ENCODE measurements at places on chromosomes 1 and 21.

- no peak for DNase-seq
Measured at GRCh38 chr1:226019572-226019971, 20.4 kb upstream of the SDE2 start.

GRCh38 chr1:119535381-119535780, 28.4 kb downstream of the HSD3B1 start:
- DNase-seq, result no peak

DNA sequence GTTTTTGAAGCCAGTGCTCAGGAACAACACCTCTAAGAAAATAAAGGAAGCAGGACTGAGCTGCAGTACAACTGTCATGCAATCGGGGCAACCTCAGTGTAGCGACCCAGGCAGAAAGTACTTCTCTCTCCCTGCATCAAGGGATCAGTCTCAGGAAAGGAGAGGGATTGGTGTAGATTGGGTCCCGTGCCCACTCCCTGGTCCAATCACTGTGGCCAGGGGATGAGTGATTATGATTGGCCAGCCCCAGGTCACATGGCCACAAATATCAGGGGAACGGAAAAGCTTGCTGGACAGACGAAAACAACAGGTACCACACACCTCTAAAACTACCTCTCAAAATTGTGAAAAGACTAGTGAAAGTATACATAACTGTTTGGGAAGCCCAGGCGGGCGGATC, 136.2 kb upstream of the F3 start:
- no peak for DNase-seq

- no peak for DNase-seq
Measured at GRCh38 chr21:31915566-31915965, 42.7 kb downstream of the HUNK start.

GRCh38 chr1:191240925-191241324, 763.3 kb upstream of the BRINP3 start:
- peak; percentile 84 for DNase-seq

DNA sequence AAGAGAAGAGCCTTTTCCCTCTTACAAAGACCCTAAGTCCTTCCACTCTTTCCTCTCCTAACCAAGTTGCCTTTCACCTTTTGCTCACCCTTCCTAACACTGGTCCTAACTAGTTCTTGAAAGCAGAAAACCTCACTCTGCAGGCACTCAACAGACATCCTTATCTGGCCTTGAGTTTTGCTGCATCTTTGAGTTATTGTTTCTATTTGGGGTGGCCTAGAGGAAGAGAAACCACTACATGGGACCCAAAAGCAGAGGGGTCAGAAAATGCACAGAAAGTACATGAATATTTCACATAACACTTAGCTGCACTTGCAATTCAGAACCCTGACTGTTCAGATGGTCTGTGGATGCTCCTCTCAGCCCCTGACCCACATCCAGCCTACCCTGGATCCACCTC, 178.3 kb upstream of the SYT6 start:
- DNase-seq, result no peak

- no peak for DNase-seq
Measured at GRCh38 chr1:7581754-7582459, 189.2 kb upstream of the VAMP3 start.

DNA sequence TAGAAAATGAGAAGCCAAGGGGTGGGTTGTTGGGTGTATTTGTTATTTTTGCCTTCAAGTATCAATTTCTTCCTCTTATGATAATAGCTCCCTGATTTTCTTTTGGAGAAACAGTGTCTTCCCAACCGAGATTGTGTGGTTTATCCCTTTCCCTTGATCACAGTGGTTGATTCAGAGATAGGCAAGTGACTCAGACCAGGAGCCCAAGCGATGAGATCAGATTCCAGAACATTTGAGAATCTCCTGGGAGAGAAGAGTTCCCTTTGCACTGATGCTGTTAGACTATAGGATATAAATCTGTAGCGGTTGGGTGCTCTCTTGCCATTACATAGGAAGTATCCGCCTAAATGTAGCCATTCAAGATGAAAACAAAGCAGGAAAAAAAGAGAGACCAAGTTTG, 90.1 kb upstream of the WDR26 start:
- peak; percentile 87 for DNase-seq

- DNase-seq, result peak; percentile 98
Measured at GRCh38 chr1:147292631-147293251, 50.3 kb downstream of the CHD1L start.

GRCh38 chr1:72521659-72522058, 239.3 kb upstream of the NEGR1 start:
- DNase-seq, result no peak

GRCh38 chr21:39662411-39662953, 49.7 kb downstream of the B3GALT5 start:
- DNase-seq, result no peak

DNA sequence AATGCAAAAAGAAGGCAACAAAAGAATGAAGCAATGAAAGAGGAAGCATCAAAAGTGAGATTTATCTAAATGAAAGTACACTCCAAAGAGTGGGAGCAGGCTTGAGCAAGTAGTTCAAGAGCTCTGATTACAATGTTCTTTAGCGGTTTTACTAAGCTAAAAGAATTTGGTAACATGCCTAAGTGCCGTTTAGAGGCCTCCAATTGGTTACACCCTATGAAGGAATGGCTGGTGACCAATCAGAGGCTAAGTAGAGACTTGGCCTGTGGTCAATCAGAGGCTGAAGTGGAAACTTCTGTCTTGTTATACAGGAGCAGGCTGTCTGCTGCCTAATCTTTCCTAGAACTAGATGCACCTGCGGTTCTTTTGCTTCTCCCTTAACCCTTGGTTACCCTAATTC, 59.1 kb downstream of the PTGFR start:
- no peak for DNase-seq

DNA sequence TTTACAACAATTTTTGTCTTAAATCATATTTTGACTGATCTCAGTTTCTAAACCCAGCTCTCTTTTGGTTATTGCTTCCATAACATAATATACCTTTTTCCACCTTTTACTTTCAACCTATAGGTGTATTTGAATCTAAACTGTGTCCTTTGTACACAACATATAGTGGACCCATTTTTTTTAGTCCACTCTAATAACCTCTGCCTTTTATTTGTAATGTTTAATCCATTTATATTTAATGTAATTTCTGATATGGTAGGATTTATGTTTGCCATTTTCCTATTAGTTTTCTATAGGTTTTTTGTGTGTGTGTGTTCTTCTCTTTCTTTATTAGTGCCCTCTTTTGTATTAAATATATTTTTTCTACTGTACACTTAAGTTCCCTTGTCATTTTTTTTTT, 22.4 kb upstream of the SLAMF1 start:
- DNase-seq, result no peak

DNA sequence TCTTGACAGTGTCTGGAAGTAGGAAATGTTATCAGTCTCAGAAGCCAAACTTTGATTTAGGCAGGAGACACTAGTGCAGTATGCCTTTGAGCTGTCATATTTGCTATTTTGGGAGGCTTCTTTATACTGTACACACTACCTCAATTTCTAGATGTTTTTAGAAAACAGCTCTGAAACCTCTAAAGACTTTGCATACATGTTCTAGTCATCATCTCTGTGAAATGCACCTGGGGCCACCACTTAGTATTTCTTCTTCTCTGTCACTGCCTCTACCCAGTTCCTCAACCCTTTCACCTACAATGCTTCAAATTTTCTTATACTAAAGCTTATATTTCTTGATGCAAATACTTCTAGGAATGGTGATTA, 29.1 kb upstream of the PLA2G4A start:
- no peak for DNase-seq

DNA sequence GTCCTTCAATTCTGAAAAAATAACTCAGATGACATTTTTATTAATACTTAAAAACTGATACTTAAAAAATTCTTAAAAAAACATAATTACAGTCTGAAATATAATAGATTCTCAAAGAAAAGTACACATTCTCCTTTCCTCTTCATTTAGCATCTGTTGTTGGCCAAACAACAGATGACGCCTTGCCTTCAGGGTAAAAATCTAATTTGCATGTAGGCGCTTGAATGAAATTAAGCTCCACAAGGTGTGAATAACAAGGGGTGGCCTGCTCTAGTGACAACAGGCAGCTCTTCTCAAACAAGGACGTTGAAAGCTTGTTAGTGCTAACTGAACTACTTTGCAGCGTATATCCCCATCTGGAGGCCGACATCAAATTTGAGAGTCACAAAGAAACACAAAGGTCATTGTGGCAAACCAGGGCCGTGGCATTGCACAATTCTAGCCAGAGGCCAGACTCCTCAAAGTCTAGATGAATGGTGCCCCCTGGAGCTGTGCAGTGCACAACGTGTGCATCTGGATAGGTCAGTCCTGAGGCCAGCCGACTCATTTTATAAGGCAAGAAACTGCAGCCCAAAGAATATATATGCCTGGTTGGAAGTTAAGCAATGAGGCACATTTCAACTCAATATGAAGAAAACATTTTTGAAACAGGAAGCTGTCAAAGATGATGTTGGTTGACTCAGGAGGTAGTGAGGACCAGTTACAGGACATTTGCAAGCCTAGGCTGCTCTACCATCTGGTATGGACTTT, 459.2 kb upstream of the RUNX1 start:
- peak; percentile 52 for DNase-seq

- DNase-seq, result no peak
Measured at GRCh38 chr1:24893431-24893830, 36.6 kb downstream of the RUNX3 start.

GRCh38 chr1:209823143-209824041, 4.4 kb upstream of the UTP25 start:
- DNase-seq, result peak; percentile 88

GRCh38 chr1:1677718-1678580, 14.6 kb downstream of the SLC35E2B start:
- no peak for DNase-seq

DNA sequence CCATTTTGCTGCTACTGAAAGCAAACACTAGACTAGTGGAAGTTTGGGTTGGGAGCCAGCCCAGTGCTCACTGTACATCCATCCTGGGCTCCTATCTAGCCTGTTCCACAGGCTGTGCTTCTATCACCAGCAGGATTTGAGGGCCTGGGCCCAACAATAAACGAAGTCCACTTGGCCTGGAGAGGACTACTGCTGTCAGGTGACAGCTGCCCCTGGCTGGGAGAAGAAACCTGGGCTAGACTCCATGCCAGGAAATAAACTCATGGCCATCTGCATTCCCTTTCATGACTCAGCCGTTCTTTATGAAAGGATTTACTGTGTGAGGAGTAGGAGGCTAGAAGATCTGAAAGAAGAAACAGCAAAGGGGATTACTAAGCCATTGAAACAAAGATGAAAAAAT, 35.5 kb downstream of the COLGALT2 start:
- peak; percentile 88 for DNase-seq

GRCh38 chr1:58249737-58250586, 296.6 kb downstream of the OMA1 start:
- peak; percentile 75 for DNase-seq

- no peak for DNase-seq
Measured at GRCh38 chr1:225808136-225808535, 1.8 kb upstream of the EPHX1 start.

DNA sequence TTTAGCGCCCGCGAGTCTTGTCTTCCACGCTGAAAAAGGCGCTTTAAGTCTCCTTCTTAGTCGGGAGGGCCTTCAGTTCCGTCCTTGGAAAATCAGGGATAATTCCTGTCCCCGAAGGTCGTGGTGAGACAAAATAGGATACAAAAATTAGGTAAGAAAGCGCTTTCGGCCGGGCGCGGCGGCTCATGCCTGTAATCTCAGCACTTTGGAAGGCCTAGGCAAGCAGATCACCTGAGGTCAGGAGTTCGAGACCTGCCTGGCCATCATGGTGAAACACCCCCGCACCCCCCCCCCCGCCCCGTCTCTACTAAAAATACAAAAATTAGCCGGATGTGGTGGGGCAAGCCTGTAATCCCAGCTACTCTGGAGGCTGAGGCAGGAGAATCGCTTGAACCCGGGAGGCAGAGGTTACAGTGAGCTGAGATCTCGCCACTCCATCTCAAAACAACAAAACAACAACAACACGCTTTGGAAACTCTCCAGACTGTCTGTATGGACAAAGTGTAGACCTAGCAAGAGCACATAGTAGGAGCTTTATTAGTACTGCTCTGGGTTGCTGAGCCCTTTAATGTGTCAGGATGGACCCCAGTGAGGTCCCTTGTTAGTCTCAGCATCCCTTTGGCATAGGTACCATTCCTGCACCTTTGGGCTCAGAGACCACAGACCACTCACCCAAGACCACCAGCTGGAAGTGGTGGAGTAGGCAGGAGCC, 790 bp upstream of the TMEM54 start:
- DNase-seq, result no peak

DNA sequence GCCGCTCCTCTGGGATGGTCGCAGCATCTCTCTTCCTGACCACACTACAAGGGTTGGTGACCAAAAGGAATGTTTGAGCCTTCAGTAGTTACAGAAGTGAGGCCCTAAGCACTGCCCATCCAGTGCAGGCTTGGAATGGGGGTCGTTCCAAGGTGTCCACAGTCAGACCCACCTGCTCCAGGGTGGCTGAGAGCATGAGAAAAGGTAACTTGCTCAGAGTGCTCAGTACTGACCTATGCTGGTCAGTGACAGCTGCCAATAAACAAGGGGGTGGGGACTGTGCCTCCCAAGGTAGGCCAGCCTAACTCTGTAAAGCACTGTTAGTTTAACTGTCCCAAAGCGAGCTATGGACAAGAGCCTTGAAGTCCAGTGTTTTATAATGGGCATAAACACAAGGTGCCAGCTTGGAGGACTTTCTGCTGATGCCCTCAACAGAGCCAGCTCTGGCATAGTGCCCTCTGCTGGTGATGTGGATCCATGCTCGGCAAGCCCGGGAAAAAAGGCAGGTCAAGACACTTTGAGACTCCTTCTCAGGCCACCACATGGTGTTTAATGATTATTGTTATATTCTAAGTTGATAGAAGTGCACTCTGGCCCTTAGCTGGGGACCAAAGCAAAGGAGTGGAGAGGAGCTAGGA, 78.1 kb upstream of the DNAH14 start:
- peak; percentile 44 for DNase-seq

- DNase-seq, result no peak
Measured at GRCh38 chr1:216114180-216114579, 309.1 kb downstream of the USH2A start.

DNA sequence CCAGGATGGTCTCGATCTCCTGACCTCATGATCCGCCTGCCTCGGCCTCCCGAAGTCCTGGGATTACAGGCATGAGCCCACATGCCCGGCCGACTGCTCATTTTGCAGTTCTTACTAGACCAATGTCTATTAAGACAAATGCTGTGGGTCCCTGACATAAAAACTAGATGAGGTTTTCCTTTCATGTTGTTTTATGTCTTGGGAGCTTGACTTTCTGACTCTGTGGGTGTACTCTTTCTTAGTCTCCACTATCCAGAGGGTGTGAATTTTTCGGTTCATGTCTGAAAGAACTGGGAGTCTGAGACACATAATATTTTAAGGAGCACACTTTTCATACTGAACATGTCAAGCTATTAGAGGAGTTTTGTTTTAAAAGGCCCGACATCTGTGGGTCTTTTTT, 744.9 kb upstream of the B3GALT2 start:
- DNase-seq, result no peak

DNA sequence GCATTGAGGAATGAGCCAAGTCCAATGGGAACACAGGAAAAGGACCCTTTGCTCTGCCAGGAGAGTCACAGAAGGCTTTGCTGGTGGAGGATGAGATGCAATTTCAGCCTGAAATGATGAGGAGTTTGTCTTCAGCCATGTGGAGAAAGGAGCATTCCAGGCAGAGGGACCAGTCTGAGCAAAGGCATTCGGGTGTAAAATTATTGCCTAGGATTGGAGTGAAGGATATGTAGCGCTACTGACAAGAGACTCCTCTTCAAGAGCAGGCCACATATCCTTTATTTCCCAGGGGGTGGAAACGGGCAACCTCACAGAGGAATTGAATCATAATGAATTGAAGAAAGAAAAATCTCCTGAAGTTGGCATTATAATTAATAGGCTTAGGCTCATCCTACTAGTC, 1.1 kb upstream of the CSF1 start:
- DNase-seq, result no peak
